Panc1 (cell line): ENCODE measurements at places on chromosomes 1 and 21.

DNA sequence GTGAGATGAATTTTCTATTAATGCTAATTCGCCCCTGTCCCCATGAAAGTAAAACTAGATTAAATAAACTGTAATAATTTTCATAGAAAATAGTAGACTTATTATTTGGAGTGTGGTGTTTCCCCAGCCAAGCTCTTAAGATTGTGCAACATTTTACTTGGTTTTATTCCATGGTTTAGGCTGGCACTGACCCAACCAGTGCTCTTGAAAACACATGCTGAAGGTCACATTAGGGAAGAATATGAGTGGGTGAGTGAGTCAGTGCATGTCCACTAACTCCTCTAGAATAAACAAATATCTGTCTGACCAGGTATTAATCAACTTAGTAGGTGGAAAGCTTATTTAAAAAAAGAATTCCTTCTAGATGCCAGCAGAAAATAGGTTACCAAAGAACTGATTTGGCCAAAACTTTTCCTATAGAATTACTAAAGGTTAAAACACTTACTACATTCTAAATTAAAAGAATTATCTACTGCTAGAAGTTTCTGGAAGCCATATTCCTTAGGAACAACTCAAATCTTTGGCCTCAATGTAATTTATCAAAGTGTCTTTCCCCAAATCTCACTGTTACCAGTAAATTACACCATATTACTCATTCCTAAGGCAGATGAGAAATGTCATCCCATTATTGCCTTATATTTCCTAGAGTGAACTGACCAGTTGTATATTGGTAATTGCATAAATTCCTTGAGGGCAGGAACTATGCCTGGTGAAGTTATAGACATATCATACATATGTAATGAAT is 89.7 kb upstream of the RGS1 start:
- no peak for DNase-seq

- DNase-seq, result no peak
Measured at GRCh38 chr1:5338466-5338865, 653.8 kb downstream of the NPHP4 start.

DNA sequence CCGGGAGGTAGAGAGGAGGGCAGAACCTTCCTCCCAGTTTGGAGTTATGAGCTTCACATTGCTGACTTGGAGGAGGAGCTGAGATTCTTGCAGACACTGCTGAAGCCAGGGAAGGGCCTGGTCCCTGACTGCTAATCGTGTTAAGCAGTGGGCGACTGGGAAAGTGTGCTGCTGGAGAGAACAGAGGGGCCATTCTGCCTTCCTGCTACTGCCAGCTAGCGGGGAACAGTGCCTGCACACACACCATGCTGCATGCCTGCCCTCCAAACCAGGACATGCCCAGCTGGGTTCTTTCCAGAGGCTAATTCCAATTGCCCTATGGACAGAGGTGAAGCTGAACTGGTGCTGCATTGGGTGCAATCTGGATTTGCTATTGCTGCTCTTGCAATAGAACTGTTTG is 281.4 kb downstream of the AJAP1 start:
- no peak for DNase-seq

GRCh38 chr21:44439211-44439600 is 16.1 kb upstream of the LRRC3 start:
- no peak for DNase-seq

- DNase-seq, result no peak
Measured at GRCh38 chr1:22450351-22451021, 1.2 kb upstream of the ZBTB40 start.

DNA sequence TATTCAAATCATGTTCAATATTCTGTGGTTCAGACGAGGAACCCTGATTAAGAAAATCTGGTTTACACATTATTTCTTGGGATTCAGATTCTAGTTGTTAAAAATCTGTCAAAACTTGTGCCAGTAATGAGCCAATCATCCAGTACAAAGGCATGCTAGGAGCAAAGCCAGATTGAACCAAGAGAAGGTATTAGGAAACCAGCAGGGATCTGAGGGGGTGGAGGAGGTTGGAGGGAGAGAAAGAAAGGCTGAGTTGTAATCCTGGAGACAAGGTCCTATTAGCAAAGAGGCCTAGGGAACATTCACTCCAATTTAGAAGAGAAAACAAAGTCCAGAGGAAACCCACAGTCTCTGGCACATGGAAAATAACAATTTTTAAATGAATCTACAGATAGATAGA is 352.9 kb downstream of the LTN1 start:
- DNase-seq, result no peak

DNA sequence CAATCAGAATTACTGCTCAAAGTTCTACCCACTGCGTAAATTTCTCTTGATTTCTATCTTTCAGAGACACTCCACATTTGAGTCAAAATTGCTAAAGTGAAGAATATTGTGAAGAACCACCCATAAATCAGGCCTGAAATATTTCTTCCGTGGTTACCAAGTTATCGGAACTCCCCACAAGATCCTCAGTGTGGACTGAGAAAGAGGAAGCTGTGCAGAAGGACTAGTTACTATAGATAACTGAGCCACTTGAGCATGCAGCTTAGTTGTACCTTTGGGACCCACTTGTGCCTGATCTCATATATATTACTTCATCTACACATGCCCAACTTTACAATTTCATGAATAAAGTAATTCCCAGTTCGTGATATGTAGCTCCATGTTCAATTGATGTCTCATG is 18.4 kb downstream of the RWDD3 start:
- no peak for DNase-seq

GRCh38 chr1:112000048-112000447 is 10.6 kb upstream of the KCND3 start:
- no peak for DNase-seq
